RWPE1 (cell line): ENCODE measurements at places on chromosomes 12 and 14.
A peak's percentile ranks its signal among the peaks of the same experiment; 100 is the strongest.

DNA sequence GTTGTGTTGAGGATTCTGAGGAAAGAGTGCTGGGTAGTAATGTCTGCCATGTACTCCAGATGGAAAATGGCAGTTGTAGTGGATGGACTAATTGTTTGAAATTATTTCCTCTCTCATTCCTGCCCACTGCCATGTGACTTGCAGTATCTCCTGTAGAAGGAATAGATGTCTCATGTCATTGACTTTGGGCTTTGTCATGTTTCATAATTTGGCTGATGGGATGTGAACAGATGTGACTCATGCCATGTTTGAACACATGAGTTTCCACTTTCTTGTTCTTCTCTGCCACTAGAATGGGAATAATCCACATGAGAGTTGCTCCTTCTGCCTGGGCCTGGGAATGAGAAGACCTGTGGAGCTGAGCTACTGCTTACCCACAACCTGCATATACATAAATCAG is 2.4 kb upstream of the CALCOCO1 start:
- DNase-seq: no peak

DNA sequence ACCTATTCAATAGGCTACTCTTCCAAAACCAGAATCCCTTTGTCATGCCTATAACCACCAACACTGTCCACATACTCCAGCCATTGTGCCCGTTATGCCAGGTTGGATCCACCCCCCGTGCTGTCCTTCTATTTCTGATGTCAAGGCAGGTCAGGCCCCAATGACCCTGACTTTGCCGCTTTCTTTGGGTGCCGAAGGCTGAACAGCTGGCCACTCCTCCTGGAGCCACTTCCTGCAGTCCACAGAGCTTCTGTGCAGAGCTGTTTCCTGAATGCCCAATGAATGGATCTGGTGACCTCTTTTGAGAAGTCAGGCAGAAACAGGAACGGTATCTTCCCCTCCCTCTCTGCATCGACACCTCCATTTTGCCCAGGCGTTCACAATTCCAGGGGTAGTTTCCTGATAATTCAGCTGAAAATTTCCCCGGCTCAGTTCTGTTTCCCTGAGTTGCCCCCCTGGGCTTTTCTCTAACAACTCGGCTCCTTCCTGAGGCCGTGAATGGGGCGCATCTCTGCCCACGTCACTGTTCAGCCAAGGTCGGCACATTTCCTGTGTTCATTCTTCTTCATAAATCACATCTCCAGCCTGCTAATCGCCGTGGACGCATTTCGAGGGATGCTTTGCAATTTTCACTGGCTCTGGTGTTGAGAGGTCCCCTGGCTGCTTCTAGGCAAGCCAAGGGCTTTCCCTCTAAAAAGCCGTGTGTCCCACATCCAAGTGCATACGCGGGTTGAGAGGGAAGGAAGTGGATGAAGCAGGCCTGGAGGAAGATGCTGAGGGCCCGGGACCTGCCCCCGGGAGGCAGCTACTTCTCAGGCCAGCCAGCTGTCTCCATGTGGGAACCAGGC is 86.5 kb downstream of the PAPOLA start:
- no peak for DNase-seq

GRCh38 chr12:89951050-89951693 is 242.5 kb upstream of the ATP2B1 start:
- peak; percentile 44 for DNase-seq

- DNase-seq: no peak
These were observed 2.5 kb downstream of the RIMBP2 start for GRCh38 chr12:130713581-130713991.

DNA sequence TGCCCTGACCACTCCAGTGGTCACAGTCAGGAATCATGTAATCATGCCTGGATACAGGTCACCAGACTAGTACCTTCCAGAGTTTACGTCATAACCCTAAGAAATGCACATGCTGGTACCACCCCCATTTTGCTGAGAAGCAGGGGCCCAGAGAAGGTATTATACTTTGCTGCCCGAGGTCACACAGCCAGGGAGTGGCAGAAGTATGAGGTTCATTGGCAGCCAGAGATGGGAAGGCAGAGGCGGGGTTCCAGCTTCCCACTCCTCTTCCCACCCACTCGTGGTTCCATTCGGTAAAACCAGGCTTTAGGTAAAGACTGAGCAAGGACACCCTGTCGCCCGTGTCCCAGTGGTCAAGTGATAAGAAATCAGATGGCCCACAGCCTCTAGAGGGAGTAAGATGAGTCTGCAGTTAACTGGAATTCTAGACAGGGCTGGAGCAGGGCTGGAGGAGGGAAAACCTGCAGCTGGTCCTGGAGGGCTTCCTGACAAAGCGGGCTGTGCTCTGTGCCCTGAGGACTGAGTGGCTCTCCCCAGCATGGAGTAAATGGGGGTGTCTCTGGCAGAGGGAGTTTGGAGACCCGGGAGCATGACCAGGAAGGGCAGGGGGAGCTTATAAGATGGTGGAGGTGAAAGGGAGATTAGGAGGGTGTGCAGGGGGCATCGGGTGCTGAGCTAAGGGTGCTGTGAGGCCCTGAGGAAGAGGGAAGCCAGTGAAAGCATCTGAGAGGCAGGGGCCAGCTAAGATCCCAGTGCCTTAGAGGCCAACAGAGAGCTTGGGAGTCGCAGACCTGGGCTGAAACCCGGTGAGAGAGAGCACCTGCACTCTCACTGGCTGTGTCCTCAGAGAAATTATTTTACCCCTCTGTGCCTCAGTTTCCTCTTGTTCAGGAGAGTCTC is 5.7 kb downstream of the FAM222A start:
- no peak for DNase-seq

DNA sequence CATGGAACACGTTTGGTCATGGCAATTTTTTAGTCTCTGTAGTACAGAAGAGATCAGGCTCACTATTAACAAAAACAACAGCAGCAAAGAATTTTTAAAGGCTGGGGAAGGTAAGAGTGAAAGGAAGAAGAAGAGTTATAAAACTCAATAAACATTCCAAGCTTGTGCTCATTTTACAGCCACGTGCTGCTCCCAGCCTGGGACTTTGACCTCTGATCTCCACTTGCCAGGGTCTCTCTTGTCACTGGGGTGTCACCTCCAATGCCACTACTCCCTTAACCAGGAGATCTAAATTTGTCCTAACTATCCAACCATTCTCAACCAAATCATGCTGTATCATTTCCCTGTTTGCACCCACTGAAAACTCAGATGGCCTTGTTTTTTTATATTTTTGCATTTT is 605.1 kb downstream of the VRK1 start:
- DNase-seq: no peak

DNA sequence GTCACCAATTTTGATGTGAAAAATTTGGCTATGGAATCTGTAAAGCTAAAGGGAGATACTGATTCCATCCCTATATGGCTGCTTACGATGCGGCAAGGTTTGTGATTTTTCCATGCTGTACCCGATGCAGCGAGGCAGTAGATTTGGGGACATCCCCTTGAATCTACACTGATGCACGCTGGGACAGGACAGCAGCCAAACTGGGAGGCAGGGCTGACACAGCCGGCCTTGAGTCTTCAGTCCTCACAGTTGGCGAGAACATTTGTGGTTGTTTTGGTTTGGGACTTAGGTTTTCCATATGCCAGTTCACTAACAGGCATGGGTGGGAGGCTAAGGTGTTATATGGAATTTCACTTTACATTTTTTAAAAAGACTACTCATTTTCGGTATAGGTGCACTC is 3.8 kb downstream of the GALNT16 start:
- DNase-seq: no peak

DNA sequence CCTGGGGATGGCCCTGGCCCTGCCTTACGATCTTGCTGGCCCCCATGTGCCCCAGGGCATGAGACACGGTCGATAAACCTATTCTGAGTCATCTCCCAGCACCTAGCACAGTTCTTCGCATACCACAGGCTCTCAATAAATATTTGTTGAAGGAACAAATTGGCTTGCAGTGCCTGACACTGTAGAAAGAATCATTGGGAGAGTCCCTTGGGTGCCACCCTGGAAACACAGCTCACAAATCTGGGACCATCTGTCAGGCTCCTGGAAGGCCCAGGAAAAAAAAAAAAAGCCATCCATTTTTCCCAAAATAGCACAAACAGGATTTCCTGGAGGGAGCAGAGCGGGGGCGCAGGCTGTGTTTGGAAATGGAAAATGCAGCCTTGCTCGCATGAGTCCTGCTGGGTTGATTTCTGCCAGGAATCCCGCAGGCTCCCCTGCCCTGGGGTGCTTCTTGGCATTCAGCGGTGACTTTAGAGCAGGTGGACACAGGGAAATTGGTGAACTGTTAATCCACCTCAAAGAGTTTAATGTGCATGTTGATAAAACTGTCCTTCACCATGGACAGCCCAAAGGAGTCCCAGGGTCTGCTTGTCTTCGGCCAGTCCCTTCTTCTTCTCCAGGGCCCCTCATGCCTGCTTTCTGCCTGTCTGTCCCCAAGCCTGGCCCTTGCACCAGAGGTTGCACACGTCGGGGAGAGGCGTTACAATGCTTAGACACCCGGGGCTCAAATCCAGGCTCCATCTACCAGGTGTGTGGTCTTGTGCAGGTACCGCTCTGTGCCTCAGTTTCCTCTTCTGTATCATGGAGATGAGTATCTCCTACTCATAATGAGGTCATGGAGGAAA is 106.1 kb upstream of the RFLNA start:
- peak; percentile 17 for DNase-seq

DNA sequence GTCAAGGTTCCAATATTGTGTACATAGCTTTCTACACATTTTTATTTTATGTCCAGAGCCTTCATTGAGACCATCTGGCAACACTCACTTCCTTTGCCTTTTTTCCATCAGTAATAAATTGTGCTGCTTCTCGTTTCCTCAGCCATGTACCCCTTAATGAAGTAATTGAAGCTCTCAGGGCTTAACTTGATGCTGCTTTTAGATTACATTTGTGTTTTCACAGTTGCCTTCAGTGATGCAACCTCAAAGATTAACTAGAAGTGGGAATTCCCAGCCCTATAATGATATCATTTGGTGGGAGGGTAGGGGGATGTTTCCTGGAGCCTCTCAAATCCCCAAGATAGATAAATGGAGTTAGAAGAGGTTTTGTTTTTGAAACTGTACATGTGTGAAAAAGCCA is 80.2 kb upstream of the KRR1 start:
- no peak for DNase-seq
